Omental fat pad (tissue), 4 donors: ENCODE measurements at places on chromosomes 4 and X.

DNA sequence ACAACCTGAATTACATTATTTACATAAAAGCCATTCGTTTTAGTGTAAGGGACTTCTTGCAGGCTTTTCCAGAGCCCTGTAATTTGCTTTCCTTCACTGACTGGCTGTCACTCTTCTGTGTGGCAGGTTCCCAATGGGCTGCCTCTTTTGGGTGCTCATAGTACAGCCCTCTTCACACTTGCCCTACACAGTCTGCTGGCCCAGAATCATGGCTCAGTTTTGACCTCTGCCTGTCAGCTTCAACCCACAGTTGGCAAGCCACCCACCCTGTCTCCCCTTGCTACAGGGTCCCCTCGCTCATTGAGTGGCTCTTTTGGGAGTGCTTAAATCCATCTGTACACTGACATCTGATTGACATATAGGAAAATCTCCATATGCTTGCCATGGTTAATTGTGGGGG is 97.9 kb downstream of the GBA3 start:
- no peak for DNase-seq

DNA sequence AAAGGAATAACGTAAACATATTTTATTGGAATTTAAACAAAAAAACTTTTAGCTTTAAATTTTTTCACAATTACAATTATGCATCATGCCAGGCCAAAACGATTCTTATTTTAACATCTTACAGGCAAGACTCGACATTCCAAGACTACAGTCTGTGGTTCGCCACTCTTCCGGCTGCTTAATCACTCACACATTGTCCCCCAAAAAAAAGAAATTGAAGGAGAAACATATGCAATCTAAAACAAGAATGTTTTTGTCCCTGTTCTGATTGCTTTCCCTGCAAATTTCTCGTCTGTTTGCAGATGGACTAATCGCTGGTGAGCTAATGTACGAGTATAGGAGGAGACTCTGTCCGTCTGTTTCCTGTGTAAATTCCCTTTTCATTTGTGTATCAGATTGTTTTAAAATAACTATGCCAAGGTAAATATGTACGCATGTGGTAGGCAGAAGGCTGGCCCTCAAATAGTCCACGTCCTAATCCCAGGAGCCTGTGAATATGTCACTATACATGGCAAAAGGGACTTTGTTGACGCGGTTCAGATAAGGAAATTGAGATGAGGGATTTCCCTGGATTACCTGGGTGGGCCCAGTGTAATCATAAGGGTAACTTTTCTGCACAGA is 37.7 kb upstream of the MTNR1A start:
- DNase-seq, result no peak

GRCh38 chr4:27742816-27743215 is 882.2 kb downstream of the STIM2 start:
- DNase-seq, result no peak

- DNase-seq, result no peak
These were observed 8.4 kb downstream of the CNGA1 start for GRCh38 chr4:48008021-48008596.

- DNase-seq, result no peak
These were observed 6.9 kb downstream of the MOB1B start for GRCh38 chr4:70908993-70909556.

DNA sequence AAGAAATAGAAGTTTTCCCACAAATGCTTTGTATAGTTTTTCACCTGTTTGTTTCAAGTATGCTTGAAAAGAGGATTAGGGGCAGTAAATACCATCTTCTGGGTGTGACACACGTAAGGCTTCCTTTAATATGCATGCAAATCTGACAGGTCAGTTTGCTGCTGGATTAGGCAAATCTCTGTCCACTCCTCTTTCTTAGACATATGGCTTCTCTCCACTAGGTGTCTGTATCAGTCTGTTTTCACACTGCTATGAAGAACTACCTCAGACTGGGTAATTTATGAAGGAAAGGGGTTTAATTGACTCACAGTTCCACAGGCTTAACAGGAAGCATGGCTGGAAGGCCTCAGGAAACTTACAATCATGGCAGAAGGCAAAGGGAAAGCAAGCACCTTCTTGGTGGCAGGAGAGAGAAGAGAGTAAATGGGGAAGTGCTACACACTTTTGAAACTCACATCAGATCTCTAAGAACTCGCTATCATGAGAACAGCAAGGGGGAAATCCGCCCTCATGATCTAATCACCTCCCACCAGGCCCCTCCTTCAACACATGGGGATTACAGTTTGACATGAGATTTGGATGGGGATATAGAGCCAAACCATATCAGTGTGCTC is 66.9 kb downstream of the TAB3 start:
- no peak for DNase-seq

DNA sequence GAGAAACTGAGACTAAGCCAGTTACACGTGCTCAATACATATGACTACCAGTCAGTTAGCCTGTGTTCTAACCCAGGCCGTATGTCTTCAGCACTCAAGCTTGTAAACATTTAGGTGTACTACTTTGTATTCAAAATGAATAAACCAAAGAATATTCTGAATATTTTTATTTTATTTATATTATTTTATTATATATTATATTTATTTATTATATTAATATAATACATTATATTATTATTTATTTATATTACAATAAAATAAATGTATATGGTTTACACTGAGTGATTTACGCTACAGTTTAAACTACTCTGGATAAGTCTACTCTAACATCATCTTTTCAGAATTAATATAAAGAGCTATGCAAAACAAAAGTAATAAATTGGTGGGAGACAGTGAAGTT is 691.5 kb downstream of the CENPC start:
- DNase-seq, result no peak

GRCh38 chr4:7773401-7774180 is 166.1 kb downstream of the AFAP1 start:
- no peak for DNase-seq

DNA sequence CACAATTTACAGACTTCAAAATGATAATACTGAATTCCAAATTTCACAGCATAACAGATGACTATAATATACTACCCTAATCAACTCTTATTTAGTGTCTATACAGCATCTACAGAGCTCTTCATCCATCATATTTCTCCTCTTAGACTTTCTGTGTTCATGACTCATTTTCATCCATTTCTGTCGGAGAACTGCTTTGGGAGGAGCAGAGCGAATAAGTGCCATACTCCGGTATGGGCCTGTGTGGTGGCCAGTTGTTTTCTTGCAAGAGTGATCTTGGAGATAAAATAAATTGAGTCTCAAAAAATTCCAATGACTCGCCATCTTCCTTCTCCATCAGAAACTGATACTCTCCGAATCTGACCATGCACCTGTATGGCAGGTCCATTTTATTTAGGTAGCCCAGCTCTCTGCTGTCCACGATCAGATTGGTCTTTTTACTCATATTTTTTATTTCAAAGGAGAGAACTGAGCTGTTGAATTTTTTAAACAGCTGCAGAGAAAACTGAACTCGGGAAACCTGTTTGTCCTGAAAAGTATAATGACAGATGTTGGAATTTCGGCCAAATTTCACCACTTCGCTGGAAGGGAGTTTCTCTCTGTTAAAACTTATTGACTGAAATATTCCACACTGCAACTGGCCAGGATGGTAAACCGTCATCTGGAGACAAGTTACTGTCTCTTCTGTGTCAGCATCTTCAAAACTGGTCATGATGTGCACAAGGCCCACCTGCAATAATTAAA is 7.8 kb downstream of the TIFA start:
- DNase-seq, result no peak

- no peak for DNase-seq
These were observed 7.6 kb upstream of the PGRMC2 start for GRCh38 chr4:128295255-128295654.

GRCh38 chrX:132292793-132293192 is 73.5 kb upstream of the RAP2C start:
- DNase-seq, result no peak
